Amygdala (tissue), 56 donors: ENCODE measurements at places on chromosomes 11 and 22.
A peak's percentile ranks its signal among the peaks of the same experiment; 100 is the strongest.

- DNase-seq = no peak
Measured at GRCh38 chr11:69481393-69481844, at the start of gene LINC01488. Gene LINC01488 (plus strand): TSS chr11:69481663.

DNA sequence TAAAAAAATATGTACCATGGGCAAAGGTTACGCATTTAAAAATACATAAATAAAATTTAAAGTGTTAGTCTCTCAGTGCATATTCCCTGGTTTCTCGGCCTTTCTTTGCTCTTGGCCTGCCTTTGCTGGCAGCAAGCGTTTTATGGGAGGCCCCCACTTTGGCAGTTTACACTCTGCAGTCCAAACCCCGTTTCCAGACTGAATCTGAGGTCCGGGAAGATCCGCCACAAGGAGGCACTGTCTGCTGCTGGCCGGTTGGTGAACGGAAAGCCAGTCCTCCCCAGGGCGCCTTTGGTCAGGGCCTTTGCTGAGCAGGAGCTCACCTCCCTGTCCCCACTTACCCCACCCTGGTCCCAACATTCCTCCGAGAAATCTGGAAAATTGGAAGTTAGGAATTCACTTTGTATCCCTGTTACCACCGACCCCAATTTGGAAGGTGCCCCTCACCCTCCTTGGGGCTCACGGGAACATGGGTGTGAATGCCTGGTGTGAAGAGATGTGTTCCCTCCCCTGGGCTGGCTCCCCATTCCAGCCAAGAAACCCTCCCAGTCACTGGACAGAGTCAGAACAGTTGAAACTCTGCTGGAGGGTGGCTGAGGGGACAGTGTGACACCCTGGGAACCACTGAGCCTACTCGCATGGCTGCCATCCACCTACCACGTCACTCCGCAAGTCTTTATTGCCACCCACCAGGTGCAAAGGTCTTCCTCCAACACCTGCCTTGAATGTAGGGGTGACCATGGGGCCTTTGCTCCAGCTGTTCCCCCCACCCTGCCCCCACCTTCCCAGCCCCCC is 9.4 kb upstream of the SF1 start:
- DNase-seq = peak; percentile 12

DNA sequence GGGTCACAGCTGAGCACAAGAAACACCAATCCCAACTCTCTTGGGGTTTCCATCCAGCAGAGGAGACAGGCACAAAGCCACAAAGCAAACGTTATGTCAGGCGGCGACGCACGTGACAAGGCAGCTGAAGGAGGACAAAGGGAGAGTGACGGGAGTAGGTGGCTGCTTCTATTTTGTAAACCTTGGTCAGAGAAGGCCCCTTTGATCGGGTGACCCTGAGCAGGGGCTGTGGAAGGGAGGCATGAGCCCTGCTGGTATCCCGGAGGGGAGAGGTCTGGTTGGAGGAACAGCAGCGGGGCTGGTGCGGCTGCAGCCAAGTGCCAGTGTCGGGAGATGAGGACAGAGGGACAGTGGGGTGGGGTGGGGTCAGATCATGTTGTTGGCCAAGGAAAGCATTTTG is 17.3 kb upstream of the RFPL3 start:
- no peak for DNase-seq

DNA sequence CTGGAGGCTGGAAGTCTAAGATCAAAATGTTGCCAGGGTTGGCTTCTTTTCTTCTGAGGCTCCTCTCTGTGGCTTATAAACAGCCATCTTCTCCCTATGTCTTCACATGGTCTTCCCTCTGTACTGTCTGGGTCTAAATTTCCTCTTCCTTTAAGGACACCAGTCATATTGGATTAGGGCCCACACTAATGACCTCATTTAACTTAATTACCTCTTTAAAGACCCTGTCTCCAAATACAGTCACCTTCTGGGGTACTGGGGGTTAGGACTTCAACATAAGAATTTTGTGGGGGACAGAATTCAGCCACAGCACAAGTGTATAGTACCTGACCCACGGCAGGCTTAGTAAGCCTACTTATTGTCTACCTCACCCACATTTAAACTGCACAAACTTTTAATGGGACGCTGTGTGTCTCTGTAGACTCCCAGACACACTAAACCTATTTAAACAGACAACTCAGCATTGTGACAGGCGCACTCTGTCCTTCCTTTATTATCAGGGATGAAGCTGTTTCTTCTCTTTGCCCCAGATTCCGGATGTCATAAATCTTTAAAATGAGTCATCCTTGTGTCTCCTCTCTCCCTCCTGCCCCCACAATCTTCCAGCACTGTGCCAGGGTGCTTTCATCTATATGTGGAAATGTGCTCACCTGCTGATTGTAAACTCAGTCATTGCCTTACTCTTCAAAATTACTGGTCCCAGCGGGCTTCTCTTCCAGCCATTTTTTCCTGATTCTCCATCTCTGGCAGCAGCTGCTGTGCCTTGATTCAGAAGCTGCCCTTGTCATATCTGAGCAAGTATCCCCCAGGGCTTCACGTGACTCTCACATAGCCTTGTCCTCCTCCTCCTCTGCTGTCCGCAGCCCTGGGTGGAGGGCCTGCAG is 5.4 kb upstream of the MAPK8IP1 start:
- no peak for DNase-seq
